ENCODE measurements at places on chromosomes 2 and 18. TPM values are rescaled to one million over a fixed set of nuclear protein-coding genes. Genes with fewer than 3 reads are reported as not detected.

Gene INHBB
- 0.03 TPM for polyA plus RNA-seq

Gene HOXD9
- polyA plus RNA-seq = 1.9 TPM

Gene NPPC
- not detected for polyA plus RNA-seq

Gene TTLL4
- 26.7 TPM for polyA plus RNA-seq
